ENCODE measurements at places on chromosomes 3 and 15.

- DNase-seq = no peak
Measured at GRCh38 chr3:9185701-9186100, 63.7 kb downstream of the SRGAP3 start.

- DNase-seq = no peak
Measured at GRCh38 chr3:191294291-191294690, 34.9 kb upstream of the CCDC50 start.

DNA sequence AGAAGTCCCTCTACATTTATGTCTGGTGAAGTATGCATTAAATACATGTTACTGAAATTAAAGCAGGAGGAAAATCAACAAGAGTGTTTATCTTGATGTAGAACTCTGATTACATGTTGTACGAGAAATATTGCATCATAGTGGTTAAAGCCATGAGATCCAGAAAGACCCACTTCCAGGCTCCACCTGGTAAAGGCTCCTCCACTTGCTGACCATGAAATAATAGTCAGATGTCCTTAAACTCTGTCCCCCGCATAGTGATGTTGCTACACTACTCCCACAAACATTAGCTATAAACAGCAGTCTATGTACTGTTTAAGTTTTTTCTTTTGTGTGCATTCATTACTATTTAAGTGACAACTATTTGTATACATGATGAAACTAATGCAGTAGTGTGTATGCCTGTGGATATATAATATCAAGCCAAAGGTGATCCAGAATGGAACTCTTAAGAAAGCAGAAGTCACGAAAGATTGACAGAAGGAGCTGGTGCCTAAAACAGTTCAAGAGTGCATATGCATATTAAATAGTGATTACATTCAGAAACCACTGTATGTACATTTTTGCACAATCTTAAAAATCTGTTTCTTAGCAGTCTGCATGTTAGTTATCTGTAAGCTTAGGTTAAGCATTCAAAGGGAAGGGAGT lies 264.4 kb upstream of the KCNMB2 start:
- no peak for DNase-seq

DNA sequence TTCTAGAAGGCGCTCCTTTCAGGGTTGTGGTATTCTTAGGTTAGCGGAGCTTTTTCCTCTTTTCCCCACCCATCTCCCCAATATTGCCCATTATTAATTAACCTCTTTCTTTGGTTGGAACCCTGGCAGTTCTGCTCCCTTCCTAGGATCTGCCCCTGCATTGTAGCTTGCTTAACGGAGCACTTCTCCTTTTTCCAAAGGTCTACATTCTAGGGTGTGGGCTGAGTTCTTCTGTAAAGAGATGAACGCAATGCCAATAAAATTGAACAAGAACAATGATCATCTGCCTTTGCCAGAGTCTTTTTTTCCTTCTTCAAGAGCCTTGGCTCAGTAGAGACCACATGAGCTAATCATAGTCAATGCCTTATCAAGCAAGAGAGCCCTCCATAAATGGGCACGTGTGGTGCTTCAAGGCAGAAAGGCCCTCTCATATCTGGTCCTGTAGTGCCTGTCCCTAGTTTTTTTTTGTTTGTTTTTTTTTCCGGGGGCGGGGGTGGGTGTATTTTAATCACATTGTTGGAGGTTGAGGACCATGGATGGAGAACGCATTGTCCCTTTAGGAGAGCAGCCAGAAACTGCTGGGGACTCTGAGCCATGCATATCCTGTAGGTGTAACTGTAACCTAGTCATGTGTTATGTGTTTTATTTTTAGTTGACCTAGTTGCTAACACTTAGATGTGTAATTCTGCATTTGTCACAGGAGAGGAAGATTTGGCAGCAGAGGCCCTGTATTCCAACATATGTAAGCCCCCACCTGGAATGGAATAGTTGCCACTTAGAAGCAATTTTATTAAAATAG lies 64.7 kb upstream of the ACAD9 start:
- no peak for DNase-seq

GRCh38 chr3:36650271-36650671 lies 114.1 kb downstream of the DCLK3 start:
- DNase-seq = no peak

- no peak for DNase-seq
Measured at GRCh38 chr3:8539419-8539818, 37.8 kb downstream of the LMCD1 start.

GRCh38 chr3:151394611-151395010 lies 10.1 kb upstream of the P2RY12 start:
- no peak for DNase-seq

DNA sequence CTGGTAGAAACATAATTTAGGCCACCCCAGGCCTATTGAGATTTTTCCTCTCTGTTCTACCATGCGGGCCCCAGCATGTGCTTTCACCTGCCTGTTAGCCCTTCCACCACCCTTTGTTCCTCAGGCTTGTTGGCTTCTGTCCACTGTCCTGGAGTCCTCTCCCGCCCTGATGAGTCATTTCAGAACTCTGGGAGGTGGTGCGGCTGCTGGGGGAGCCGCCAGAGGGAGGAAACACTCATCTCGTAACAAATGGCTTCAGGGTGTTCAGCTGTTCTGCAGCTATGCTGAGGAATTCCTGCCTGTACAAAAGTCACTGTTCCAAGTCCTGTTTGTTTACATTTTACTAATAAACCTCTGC lies 36.3 kb downstream of the LRTM1 start:
- no peak for DNase-seq

DNA sequence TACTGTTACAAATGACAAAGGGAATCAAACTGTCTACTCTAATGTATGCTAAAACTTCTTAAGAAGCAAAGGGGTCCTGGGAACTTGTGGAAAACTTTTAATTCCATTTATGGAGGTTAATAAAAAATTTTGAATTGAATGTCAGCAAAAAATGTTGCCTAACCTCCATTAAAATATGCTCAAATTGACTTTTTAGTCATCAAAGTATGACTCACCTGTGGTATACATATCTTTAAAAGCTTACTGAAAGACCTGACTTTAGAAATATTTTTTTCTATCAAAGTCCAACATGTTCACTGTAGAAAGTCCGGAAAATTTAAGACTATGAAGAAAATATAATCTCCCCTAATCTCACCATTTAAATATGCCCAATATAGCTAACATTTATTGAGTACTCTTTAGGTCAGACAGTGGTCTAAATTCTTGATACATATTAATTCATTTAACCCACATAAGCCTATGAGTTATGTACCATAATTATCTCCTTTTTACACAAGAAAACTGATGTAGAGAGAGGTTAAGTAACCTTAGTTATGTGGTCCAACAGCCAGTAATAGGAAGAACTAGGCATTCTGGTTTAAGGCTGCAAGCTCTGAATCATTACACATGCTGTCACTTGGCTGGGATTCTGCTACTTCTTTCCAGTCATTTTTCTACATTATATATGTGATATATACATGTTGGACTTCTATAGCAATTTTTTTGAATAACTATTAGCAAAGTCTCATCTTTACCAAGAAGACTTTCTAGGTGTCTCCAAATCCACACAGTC lies 83.6 kb downstream of the PDZRN3 start:
- DNase-seq = no peak

DNA sequence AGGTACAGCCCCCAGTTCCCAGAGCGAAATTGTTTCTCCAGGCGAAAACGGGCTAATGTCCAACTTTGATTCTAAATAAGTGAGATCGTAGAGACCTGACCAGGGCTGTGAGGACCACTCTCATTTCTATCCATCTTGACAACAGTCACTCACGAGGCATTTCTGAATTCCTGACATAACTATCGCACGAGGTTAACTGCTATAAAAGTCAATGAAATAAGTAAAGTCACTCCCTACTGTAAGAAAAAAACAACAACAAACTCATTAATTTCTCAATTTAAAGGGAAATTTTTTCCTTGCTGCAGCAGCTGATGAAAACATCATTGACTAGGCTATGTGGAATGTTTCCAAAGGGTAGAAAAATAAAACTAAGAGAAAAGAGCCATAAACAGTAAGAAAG lies 69.1 kb downstream of the GREM1 start:
- no peak for DNase-seq

- DNase-seq = peak; percentile 27
Measured at GRCh38 chr3:111859061-111859973, at the start of gene PHLDB2. PHLDB2 (plus strand) TSS chr3:111859265; CDS start chr3:111884078, 24,813 bp downstream.

DNA sequence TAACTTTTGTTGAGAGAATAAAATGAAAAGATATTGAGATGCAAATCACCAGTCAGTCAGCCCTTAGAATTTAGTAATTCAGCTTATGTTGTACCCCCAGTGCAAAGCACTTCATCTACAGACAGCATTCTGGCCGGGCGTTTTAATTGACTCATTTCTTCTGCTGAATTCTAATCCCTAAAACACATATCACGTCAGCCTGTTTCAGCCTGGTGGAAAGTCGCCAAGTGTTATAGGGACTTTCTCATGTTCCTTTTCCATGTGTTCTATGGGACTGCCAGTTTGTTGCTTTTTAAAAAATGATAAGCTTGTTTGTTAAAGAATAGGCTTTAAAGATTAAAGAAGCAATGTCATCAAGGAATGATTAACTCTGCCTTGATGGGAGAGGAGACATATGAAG lies 169.7 kb upstream of the BFSP2 start:
- no peak for DNase-seq

GRCh38 chr3:81311321-81311720 lies 450.1 kb downstream of the GBE1 start:
- no peak for DNase-seq

DNA sequence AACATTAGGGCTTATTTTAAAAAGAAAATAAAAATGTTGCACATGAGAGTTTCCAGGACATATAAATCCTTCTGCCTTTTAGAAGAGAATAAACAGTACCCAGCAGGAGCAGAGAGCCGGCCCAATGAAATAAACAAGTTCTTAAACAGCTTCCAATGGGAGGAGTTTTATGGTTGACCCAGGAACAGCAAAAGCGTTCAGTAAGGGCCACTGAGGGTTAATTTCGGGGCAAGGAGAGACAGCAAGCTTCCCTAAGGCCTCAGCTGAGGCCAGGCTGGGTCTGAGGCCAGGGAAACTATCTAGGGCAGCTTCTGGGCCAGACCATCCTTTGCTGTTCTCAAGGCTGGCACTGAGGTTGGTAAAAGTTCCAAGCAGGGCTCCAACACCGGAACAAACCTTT lies 3.4 kb downstream of the PDZRN3 start:
- DNase-seq = no peak

- no peak for DNase-seq
Measured at GRCh38 chr3:48275287-48276027, 34.6 kb downstream of the ZNF589 start.

- no peak for DNase-seq
Measured at GRCh38 chr15:66760968-66761725, 59.1 kb downstream of the SMAD6 start.

DNA sequence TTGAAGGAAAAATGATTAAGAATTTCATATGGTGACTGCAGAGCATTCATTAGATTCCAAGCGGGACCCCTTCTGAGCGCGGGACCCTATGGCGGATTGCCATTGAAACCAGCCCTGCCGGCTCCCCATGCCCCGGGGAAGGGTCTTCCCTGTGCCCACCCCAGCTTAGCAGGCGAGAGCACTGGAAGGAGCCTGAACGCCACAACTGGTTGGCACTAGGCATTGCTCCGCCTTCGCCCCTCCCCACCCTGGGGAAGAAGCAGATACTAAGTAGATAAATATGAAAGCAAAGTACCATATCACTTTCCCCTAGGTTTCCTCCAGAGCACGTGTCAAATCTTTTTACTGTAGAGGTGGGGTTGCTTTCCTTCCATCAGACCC lies 70.7 kb downstream of the CYP19A1 start:
- DNase-seq = no peak

DNA sequence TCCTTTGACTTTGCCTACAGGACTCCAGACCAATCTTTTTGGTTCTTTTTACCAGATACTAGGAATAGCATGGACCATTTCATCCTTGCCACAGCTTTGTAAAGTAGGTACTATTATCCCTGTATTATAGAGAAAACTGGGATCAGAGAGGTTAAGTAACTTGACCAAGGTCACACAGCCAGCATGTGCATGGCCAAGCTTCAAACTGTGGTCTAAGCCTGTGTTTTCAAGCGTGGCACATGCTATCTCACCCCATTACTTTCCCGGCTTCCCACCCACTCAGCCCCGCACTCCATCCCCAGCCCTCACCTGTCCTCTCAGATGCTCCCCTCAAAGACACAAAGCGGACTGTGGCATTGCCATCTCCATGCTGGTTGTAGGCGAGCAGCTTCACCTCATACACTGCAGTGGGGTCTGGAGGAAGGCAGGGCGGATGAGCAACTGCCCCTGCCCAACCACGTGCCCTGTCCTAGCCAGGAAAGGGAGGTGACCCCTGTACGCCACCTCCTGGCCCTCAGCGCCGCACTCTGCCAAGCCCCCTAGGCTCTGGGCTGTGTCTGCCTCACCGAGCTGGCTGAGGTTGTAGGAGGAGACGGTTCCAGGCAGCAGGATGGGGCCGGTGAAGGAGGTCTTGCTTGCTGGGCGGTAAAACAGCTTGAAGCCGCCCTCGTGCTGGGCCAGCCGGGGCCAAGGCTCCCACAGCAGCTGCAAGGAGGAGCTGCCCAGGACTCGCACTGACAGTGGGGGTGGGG lies 25.7 kb downstream of the RNU5B-1 start:
- DNase-seq = no peak

DNA sequence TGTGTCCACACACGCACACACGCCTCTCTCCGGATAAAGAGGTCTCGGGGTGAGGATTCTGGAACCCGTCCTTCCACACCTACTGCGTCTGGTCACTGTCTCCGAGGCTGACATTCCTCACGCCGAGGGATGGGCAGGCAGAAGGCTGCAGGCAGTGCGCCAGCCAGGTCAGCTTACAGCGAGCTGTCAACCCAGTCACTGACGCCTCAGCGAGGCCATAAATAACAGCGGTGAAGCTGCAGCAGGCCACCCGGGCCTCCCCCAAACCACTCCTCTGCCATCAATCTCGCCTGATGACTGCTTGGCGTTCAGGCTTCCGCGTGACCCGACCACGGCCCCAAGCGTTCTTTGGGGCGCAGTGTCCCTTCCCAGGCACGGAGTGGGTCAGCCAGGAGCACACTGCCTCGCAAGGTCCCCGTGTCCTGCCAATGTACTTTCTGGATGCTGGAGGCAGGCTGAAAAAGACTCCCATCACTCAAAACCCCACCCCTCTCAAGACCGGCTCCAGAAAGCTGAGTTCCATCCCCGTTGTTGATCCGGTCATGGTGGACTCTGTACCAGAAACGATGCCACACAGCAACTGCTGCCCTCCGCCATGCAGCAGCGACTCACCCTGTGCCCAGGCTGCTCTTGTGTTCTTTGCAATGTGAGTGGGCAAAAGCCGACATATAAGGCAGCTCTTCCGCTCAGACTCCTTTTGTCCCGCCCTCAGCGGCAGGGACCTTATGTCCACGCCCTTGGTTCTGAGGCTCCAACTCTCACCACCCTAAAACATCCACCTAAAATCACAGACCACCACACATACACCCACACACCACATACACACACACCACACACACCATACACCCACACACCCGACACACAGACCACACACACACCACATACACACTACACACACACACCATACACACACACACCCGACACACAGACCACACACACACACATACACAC lies 27.1 kb downstream of the CPN2 start:
- no peak for DNase-seq

- no peak for DNase-seq
Measured at GRCh38 chr3:126678693-126679317, 23.9 kb upstream of the TXNRD3 start.

DNA sequence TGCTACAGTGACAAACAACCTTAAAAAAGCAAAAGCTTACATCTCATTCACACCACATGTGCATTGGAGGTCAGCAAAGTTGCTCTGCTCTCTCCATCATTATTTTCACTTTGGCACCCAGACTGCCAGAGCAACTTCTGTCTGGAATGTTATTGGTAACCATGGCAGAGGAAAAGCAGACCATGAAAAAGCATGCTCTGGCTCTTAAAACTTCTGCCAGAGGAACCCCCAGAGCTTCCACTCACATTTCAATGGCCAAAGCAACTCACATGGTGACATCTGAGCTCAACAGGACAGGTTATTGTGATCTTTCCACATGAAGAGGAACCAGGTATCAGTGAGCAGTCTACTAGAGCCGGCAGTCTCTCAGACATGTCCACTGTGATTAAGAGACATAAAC lies 21.9 kb upstream of the FRMD5 start:
- DNase-seq = no peak

All from stimulated activated CD8-positive, alpha-beta memory T cell treated with anti-CD3 and anti-CD28 coated beads, Interleukin-12 subunit alpha, Interleukin-12 subunit beta, amount 100 ng/mL, for 1 hour (primary cell).